Umbilical cord (tissue), 2 donors: ENCODE measurements at places on chromosomes 3 and 15. TPM values are rescaled to one million over a fixed set of nuclear protein-coding genes. Genes with fewer than 3 reads are reported as not detected.

The PSTPIP1 gene
- total RNA-seq: 12.8 TPM

- DNase-seq: peak; percentile 59
Observed at GRCh38 chr15:57554812-57555179, 36.9 kb upstream of the MYZAP start.

DNA sequence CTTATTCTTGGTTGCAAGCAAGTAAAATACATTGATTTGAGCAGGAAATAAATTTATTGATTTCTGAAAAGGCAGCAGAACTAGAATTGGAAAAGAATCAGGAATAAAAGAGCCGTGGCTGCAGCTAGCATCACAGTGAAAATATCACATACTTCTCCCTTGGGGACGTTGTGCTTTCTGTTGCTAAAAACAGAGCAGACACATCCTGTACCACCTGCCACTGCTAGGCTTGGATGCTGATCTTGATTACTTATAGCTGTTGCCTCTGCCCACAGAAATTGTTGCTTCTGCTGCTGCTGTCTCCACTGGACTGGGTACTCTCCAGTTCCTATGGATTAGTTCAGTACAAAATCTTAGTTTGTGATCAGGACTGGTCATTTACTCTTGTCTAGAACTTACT lies 283.8 kb downstream of the C3orf38 start:
- DNase-seq: no peak

DNA sequence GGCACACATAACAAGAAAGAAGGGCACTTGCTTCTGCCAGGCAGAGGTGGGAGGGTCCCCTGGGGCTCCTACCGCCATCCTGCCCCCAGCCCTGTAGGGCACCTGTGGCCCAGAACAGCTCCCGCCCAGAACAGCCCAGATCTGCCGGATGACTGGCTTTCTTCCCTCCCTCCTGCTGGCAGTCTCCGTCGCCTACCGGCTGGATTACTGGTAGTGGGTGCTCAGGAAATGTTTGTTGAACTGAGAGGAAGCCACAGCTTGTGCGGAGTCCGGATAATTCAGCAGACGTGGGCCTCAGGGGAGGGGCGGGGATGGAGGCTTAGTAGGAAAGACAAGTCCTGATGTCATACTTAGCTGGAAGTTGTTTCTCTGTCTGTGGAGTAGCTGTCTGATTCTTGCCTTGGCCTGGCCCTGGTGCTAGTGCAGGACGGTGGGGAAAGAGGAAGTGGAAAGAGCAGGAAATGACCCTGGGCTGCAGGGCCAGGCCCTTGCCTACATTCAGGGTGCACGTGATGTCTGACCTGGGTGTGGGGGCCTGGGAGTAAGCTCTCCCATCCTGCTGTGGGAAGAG lies 6.7 kb downstream of the CCDC9B start:
- peak; percentile 93 for DNase-seq

- no peak for DNase-seq
Observed at GRCh38 chr15:69561071-69561784, 108.6 kb downstream of the RPLP1 start.

DNA sequence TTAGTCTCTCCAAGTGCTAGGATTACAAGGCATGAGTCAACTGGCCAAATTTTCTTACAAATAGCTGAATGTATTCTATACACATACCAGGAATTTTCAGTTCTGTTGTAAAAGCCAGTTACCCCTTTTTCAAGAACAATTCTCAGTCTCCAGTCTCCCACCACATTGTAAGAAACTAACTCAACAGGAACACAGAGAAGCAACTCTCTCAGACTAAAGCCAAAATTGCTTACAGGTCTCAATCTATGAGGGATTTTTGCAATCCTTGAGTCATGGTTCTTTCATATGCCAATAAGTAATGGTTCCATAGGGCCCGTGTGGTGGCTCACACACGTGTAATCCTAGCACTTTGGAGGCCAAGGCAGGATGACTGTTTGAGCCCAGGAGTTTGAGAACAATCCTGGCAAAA lies 8.5 kb downstream of the IP6K2 start:
- DNase-seq: no peak

- DNase-seq: peak; percentile 38
Observed at GRCh38 chr3:197791892-197792647, 1.0 kb downstream of the LRCH3 start.

- DNase-seq: peak; percentile 15
Observed at GRCh38 chr3:7876741-7877297, 624.8 kb upstream of the LMCD1 start.

DNA sequence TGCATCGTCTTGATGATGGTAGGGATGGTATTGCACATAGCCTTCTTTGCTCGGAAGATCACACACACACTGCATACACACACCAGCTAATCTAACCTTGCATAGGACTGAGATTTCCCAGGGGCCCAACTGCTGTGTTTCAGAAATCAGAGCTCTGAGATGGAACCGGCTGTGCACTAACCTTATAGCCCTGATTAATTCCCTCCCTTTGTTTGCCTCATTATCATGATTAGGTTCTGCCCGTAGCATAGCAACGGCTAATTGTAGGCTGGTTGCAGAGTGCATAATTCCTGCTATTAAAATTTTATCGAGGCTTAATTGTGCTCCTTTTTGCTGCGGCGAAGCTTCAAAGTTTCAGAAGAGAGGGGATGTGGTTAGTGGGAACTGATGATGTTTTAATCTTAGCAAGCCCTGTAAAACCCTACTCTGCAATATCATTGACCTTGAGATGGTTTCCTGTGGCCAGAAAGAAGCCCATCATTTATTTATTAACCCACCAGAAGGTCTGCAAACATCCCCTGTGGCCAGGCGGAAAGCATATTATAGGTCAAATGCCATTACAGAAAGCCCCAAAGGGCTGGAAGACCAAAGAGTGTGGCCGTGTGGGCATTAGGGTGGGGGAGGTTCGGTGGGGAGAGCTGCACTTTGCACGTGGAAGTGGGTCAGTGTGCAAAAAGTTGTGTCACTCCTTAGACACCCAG lies 56.2 kb upstream of the GLCE start:
- DNase-seq: no peak

- DNase-seq: no peak
Observed at GRCh38 chr3:107263269-107264021, 113.8 kb upstream of the CCDC54 start.

DNA sequence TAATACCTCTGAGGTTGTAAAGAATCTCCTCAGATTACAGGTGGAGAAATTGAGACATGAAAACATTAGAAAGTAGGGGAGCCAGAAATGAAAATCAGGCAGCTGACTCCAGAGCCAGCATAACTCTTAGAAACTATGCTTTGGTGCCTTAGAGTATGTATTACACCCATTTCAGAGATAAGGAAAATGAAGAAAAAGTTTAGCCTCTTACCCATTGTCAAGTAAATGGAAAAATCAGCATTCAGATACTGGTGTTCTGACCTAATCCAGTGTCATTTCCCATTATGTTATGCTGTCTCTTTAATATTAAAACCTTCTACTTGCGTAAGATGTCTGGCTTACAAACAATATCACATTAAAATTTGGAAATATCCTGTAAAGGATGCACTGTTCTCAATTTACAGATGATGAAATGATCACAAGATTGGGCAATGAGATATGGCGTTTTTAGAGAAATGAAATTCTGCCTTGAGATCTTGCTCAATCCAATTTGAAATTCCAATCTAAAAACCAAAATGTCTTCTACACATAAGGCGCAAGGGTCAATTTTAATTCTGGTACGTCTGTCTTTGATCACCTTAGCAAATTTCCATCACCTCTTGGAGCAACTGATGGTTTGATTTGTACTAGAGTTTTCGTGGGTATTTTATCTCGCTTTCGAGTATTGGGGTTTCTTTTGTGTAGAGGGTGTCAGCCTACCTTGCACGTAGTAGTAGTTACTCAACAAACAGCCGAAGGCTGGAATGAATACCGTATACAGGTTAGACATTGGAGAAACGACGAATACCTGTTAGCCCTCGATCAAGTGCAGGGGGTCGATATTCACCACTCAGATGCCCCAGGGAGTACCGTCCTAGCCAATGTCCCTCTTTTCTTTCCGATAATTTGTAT lies 902 bp upstream of the ZCWPW2 start:
- peak; percentile 11 for DNase-seq

DNA sequence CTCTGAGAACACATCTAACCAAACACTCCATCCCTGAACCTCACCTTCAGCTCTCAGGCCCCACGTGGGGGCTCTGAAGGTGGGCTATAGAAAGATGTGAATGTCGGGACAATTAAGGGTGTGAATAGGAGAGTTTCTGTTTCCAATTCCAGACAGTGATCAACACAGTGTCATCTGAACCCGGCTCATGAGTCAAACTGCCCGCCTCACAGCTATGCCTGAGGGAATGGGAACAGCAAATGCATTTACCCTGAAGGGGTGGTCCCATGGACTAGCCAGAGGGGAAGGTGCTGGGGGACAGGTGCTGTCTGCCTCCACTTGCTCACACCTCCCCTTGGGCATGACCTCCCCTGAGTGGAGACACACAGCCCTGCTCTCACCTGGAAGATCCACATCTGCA lies 6.3 kb downstream of the RTP2 start:
- DNase-seq: no peak

GRCh38 chr3:51967384-51968169 lies at the start of gene PCBP4:
Gene PCBP4 (minus strand): TSS chr3:51967454. CDS start chr3:51961240, 6,214 bp downstream.
- DNase-seq: peak; percentile 52

The NAALADL2 gene
- 62.6 TPM for total RNA-seq

DNA sequence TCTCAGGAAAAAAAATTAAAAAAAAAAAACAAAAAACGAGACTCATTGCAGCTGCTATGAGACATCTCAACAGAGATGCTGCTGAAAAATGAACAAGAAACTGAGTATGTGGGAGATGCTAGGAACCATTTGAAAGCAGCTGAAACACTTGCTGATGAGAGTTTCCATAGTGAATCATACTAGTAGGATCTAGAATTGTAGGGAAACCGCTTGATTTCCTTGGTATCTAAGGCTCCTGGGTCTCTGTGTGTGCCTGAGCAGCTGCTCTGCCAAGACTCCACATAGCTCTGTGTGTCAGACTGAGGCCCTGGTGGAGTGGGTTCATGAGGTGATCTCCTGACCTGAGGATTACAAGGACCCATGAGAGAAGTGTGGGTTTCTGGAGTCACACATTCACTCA lies 313.4 kb upstream of the NECTIN3 start:
- no peak for DNase-seq

The MST1R gene
- total RNA-seq: 14.4 TPM

The ACKR4 gene
- 2.6 TPM for total RNA-seq

DNA sequence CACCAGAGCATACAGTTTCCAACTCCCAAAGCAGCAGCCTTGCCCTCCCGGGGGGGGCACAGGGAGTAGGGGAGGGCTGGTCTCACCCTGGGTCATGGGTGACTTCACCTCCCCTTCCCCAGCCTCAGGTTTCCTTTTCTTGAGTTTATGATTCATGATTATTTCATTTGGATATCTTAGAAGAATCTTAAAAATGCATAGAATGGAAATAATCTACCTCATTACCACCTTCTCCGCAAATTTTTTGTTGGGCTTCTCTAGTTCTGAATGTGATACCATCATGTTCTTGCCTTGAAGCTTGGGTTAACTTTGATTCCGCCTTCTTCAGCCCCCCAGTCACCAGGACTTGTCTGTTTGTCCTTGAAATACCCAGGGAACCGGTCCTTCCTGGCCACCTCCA lies 148.8 kb upstream of the ROPN1 start:
- DNase-seq: no peak

The CD80 gene
- 4.1 TPM for total RNA-seq

GRCh38 chr3:64684715-64685261 lies 3.0 kb downstream of the ADAMTS9 start:
- DNase-seq: peak; percentile 77

DNA sequence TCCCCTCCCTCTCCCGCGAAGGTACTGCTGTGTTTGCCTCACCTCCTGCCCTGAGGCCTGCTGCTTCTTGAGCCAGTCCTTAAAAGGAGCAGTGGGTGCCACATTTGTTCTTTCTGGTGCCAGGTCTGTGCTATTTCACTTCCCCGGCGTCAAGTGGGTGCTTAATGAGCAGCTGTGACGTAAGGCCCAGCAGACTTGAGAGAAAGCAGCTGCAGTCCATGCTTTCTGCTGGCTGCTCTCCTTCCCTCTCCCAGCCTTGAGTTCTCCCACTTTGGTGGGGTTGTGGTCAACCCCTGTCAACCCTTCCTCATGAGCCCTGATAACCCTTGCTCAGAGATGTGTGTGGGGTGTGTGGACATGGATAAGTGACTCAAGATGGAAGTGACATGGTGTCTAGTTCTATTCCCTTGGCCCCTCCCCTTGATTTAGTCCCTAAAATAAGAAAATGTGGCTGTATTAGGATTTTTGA lies 6.9 kb downstream of the INAFM2 start:
- no peak for DNase-seq

DNA sequence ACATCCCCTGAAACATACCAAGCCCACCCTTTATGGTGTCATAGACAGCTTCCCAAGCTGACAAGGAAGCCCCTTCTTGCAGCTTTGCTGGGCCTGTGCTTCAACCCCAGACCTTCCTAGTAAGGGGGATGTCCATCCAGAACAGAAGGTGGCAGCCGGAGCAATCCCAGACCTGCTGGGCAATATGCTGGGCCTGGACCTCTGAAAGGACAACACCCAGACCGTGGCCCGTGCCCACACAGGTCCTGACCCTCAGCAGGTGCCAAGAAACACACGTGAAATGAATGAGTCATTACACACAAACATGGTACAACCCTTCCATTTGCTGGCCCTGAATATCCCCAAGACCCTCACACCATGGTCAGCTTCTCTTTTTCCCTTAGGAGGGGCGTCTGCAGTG lies 19.8 kb upstream of the VILL start:
- no peak for DNase-seq

DNA sequence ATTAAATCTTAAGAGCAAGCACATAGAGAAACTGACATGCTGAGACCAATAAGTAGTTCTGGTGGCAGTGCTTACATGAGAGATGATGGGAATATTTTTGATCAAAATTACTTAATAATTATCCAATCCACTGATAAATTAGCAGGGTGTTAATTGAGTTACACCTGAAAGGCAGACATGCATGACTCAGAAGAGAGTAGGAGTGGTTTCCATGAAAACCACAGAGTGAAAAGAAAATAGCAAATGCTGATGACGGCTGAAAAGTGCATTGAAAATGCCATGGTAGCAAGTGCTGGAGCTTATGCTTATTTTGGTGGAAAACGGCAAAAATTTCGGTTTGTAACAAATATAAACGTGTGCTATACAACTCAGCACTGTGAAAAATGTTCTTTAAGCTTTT lies 267.8 kb upstream of the LRRN1 start:
- DNase-seq: no peak

The ZBTB38 gene
- 129 TPM for total RNA-seq

DNA sequence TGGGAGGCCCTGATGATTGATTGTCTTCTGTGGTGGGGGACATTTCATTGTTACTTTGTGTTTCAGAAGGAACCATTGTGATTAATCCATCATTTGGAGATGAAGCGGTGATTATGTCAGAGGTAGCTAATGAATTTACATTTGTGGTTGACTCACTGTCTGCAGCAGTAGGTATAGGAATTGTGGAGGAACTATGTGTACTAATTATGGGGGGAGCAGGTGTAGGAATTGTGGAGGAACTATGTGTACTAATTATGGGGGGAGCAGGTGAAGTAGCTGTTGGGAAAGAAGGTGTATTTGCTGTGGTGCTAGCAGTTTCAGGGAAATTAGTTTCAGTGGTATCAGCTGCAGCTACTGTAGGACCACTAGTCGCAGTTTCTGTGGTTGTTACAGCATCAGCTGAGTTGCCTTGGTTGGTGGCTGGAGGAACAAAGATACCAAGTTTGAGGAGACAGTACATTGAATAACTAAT lies 6.9 kb downstream of the MUC13 start:
- DNase-seq: no peak
